ENCODE measurements at places on chromosomes 11 and 22. TPM values are rescaled to one million over a fixed set of nuclear protein-coding genes. Genes with fewer than 3 reads are reported as not detected.
A peak's percentile ranks its signal among the peaks of the same experiment; 100 is the strongest.

VSIG10L2 gene
- not detected for total RNA-seq

SMIM35 gene
- not detected for total RNA-seq

OR8B12 gene
- not detected for total RNA-seq

BTG4 gene
- 0.31 TPM for total RNA-seq

- DNase-seq, result no peak
Observed at GRCh38 chr22:23414727-23415489, 165.2 kb downstream of the IGLL1 start.

GRCh38 chr11:118900535-118901384 is 17.1 kb downstream of the CXCR5 start:
- no peak for DNase-seq

GRCh38 chr11:86608251-86608799 is 64.1 kb downstream of the ME3 start:
- peak; percentile 82 for DNase-seq

DNA sequence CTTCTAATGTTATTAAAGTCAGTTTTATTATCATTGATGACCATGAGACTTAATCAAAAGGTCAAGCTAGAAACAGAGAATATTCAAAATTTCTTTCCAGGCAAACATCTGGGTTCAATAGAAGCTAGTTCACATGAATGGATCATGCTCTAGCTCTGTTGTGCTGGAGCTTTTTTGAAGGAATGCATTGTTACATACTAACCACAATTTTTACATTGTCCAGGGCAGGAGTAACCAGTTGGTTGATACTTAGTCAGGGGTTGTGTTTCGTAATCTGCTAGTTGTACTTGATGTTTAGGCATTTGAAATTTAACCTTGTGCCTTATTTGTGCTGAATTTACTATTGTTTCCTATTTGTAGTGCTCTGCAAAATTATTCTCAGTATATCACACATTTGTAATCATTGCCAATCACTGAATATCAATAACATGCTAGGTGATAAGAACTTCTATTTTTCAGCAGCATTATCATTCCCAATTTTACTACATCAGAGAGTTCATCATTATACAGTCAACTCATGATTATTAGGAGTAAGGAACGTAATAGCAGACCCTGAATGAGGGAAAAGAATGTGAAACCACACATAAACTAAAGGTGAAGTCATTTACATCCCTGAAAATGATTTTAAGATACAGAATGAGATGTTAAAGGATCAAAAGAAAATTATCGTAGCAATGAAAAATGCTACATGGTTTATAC is 23.2 kb downstream of the NF2 start:
- no peak for DNase-seq

DNA sequence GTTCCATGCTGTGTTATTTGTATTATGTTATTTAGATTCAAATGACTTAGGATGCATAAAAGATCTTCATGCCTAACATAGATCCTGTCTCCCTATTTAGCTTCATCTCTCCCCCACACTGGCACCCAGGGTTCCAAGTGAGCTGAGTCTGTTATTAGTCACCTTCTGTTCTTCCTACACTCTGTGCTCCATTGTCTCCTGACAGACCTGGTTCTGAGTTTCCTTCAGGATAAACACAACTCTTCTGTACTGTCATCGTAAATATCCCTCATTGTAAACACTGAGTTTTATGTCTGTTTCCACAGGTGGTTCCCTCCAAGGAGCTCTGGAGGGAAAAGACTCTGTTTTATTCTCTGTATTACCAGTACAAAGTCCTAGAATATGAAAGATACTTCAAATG is 8.7 kb downstream of the MMP26 start:
- no peak for DNase-seq

- no peak for DNase-seq
Observed at GRCh38 chr11:45933846-45934579, 11.6 kb downstream of the LARGE2 start.

DNA sequence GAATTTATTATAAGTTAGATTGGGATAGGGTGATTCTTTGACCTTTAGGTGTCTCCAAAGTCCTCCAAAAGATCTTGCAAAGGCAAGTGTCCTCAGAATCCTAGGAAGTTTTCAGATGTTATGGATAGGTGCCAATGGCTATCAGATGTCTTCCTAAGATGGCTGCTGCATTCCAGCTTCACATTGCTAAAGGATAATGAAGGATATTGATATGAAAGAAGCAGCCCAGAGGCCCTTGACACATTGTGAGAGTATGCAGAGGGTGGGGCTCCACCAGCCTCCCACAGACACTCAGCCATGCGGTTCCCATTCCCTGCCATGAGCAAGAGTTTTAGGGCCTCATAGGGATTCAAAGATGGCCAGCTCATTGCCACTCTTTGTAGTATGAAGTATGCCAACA is 22.3 kb upstream of the GLYATL2 start:
- DNase-seq, result no peak

DNA sequence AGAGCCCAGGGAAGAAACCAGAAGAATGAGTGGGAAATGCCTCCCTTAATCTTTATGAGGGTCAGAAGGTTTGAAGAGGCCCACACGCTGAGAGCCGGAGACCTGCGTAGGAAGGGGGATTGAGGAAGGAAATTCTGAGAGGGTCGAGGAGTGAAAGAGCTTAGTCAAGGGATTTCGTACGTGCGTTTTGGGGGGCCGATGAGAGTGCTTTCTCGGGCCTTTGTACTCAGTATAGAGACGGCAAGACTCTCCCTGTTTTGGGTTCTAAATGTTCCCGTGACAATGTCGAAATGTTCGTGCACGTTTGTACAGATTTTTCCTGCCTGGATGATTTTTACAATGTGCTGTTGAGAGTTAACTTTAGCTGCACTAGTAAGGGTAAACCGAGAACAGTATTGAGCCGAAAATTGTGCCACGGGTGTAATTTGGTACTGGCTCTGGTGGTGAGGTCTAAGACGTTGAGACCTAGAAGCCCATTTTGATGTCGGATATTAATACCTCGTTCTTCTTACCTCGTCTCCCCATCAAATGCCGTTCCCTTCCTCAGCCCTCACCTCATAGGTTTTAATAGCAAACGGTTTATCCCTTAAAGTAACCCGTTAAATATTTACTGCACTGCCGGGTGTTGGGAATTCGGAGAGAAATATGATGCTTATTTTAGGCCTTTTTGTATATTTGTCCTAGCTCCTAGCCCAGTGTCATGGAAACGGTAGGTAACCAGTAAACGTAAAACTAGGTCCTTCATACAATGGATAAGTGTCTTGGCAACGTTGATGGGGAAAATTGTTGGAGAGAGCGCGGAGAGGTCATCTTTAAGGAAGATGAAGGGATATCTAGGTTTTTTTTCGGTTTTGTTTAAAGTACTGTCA is 734 bp downstream of the C11orf58 start:
- DNase-seq, result peak; percentile 21

DNA sequence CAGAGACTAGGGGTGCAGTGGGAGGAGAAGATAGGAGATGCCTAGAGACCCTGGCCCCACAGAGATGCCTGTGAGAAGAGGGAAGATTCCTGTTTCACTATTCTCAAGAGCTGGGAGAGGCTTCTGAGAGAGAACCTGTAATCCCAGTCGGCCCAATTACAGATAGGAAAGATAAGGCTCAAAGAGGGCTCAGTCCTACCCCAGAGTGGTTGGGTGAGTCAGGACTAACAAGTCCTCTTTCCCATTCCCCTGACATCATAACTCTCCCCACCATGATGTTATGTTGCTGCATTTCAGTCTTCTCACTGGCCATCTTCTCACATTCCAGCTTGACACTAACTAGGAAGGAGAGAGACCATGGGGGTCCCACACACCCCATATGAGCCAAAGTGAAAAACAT is 17.9 kb downstream of the ARHGEF12 start:
- DNase-seq, result no peak
